A172 (cell line): ENCODE measurements at places on chromosomes 11 and 22.

GRCh38 chr11:120314861-120315260, 10.2 kb upstream of the TLCD5 start:
- DNase-seq, result no peak

DNA sequence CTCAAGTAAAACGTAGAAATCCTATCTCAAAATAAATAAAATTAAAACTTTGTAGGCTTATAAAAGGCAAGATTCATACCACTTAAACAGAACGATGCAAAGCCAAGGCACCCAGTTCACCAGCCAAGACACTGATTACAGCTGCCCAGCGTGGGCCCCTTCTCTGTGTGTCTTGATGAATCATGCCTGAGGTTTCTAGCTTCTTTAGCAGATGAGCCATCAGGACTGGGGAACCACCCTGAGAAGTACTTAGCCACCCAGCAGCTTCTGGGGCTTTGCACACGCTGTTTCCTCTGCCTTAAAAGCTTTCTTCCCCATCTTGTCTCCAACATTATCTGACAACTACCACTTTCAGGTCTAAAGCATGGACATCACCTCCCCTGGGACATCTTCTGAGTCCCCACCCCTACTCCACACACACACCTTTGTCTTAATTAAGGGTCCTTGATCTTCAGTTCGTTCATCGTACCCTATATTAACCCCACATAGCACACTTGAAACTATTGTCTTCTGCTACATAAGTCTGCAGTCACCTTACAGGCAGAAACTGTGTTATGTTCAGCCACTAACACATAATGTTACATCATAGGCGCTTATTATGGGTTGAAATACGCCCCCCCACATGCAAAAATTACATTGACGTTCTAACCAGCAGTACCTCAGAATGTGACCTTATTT, 8.7 kb upstream of the LAYN start:
- peak; percentile 87 for DNase-seq

DNA sequence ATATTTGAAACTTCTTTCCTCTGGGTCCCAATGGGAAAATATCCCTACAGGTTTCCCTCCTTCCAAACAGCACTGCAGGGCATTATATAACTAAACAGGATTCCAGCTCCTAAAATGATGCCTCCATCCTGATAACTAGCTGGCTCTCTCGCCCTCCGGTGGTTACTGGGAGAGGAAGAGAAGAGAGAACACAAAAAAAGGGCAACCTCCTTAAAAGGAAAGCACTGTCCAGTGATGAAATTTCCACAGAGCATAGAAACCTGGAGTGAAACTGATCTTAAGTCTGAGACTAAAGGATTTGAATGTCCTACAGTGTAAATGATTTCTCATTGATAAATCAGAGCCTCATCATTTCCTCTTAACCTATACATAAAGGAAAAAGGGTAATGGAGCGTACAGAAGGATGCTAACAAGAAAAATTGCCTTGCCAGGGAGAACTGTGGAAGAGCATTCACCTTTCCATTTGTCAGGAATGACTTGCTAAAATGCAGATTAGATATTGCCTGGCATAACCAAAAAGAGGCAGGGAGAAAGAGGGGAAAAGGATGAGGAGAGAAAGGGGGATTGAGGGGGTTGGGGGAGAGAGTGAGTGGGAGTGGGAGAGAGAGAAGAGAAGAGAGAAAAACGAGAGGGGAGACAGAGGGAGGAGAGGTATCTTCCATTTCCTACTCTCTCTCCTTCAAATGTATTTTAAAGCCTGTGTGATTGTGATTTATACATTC, 121.3 kb downstream of the APOL5 start:
- DNase-seq, result peak; percentile 41

GRCh38 chr11:73347067-73347466, 29.1 kb upstream of the RELT start:
- no peak for DNase-seq

DNA sequence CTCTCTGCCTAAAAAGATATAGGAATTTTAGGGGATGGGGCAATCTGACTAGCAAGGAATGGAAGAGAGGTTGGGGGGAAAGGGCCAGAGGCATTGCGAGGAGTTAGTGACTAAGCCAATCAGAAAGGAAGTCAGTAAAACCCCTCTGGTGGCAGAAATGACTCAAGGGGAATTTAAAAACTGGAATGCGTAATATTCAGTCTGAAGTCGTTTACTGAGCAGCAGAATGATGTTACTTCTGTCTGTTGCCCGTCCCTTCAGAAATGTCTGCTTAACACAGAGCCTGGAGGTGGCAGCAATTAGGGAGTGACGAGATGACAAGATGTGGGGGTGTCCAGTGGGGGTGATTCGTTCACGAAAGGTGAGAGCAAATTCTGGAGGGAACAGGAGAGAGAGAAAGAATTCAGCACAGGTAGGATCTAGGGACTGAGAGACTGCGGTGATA, 107.7 kb upstream of the CLMP start:
- peak; percentile 67 for DNase-seq

- peak; percentile 37 for DNase-seq
Observed at GRCh38 chr22:19995611-19996339, 20.8 kb downstream of the ARVCF start.

GRCh38 chr11:116233561-116233960, 539.2 kb downstream of the BUD13 start:
- DNase-seq, result no peak

- DNase-seq, result no peak
Observed at GRCh38 chr22:22938672-22939587, 51.3 kb downstream of the IGLL5 start.

- DNase-seq, result no peak
Observed at GRCh38 chr11:99585606-99586005, 564.9 kb downstream of the CNTN5 start.
